ENCODE measurements at places on chromosomes 6 and 20.

DNA sequence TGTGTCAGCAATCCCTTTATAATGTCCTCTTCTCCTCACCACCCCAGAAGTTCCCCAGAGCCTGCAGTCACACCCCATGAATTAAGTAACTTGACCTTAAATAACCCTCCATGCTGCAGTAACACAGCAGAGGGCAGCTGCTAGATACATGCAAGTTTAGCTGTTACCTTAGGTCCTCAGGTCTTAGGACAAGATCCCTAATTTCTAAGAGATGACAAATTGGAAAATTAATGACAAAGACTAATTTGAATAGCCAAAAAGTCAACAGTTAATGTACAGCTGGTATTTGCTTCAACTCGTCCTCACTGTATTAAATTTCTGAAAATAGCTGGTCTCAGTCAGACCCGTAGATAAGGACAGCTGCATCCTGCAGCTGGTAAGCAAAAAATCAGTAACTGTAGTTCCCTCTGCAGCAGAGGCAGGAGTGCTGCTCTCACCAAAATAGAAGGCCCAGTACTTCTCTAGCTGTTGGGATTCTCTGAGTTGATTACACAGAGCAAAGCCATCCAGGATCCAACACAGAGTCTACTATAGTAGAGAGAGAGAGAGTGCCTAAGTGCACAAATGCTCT lies 62.4 kb downstream of the TNFRSF21 start:
- DNase-seq: no peak

GRCh38 chr20:48801197-48801596 lies 26.6 kb downstream of the PREX1 start:
- no peak for DNase-seq

DNA sequence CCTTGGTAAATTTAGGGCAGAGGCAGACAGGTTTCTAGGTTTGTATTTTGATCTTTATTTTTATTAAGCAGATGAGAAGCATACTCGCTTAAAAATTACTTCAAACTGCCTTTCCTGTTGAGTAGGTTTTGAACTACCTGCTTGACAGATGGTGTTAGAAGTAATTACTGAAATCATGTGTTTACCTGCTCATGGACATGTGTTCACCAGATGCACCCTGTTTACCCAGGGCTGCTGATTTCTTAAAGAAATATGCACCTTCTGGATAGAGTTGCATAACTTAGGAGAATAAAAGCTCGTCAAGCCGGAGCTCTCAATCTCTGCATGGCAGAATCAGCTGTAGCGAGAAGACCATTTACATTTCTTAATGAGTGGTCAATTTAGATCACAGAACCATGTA lies 165.1 kb downstream of the CDKAL1 start:
- no peak for DNase-seq

DNA sequence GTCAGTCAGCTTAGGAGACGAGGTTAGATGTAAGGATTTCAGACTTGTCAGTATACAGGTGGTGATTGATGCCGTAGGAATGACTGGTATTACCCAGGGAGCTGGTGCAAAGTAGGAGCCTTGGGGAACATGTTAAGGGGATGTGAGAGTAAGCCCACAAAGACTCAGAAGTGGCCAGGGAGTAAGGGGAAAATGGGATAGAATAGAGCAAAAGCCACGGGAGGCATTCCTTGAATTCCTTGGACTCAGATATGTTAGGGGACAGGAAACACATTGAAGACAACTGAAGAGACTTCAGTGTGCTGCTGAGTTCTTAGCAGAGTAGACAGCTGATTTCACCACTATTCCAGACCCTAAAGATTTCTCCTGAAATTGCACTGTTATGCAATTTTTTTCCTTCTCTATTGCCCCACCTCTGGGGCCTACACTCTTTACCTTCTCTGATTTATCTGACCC lies 1.2 kb upstream of the ACAT2 start:
- DNase-seq: no peak

- DNase-seq: no peak
Observed at GRCh38 chr6:144315226-144315980, 30.3 kb downstream of the UTRN start.

- DNase-seq: no peak
Observed at GRCh38 chr6:80605165-80605989, 498.9 kb downstream of the BCKDHB start.

GRCh38 chr20:59850018-59850641 lies 83.3 kb downstream of the SYCP2 start:
- DNase-seq: no peak

DNA sequence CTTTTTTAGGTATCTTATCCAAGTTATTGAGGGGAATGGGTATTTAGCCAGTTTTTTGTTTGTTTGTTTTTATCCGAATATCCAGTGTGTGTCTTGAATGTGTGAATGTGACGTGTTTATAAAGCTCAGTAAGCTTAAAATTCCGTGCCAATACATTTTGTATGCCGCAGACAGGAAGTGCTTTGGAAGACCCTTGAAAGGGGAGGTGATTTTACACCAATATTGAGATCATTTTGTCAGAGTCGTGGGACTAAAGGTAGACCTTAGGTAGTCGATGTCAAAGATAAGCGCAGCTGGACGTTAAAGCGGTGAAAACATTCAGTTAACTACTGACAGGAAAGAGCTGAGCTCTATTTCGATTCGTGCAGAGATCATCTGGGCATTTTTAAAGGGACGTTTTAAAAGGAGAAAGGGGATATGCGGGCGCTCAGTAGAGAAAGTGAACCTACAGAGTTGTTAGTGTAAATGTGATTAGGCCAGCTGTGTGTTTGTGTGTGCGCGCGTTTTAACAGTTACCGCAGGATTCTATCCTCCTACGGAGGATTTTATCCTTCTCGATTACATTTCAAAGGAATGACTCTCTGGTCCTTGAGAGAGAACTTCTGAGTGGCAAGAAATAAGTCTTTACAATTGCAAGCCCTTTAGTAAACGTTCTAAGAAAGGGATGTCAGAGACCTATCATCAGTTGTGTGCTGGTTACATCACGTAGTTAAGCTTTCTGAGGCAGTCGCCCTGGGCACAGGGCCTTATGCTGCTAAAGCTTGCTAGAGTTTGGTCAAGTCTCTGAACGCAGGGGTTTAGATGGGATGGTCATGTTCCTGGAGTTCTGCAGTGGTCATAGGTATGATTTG lies 625 bp upstream of the ECHDC1 start:
- DNase-seq: no peak

GRCh38 chr20:43271980-43272379 lies 82.3 kb upstream of the PTPRT start:
- no peak for DNase-seq

DNA sequence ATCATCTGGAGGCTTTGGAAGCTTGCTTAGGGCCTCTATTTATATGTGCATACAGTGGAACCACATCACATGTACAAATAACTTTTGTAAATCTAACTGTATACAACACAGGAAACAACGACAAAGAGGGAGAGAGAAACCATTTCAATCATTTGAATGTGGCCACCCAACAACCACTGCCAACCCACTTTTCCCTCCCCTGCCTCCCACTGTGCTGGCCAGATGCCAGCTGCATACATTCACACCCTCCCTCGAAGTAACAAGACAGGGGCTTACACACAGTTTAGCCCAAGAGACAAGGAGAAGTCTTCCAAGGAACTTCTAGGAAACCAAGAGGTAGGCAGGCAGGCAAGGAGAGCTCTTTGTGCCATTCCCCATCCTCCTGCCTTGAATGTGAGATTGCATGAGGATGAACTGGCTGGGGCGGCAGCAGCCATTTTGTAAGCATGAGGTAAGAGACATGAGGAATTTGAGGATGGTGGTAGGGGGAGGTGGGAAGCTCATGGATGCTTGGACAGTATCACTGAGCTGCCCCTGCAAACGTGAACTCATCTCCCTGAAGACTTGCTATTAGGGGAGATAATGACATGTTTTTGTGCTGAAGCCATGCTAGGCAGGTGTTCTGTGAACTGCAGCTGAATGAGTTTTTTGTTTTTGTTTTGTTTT lies 18.2 kb downstream of the BMP7 start:
- no peak for DNase-seq

DNA sequence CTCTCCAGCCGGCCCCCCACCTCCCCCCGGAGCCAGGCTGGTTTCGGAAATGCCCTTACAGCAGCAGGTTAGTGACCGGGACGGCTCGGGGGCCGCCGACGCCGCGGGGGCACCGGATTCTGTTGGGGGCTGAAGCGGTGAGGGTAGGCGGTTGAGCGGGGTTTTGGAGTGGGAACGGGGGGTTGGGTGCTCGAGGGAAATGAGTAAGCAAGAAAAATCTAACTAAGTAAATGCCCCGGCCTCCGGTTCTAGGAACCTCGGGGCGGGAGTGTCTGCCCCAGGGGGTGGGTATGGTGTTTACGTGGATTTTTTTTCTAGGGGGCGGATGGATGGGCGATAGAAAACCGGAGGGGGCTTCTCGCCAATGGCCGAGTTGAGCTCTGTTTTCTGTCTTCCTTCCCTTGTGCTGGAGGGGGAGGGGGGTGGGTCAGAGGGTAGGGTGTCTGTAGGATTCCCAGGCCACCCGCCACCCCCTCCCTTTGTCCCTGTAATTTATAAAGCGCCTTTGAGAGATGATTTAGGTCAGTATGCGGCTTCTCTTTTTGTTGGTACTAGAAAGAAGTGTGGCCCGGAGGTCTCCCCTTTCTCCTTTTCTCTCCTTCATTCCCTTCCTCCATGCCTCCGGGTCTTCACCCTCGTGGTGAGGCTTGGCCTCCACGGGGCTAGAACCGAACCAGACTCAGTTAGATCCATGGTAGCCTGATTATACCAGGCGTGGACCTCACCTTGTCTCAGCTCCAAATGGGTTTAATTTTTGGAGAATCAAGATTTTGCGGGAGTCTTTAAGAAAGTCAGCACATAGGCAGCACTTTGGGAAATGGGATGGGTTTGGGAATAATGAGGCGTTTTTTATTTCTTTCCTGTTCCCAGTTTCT lies 2.3 kb downstream of the E2F3 start:
- DNase-seq: no peak

DNA sequence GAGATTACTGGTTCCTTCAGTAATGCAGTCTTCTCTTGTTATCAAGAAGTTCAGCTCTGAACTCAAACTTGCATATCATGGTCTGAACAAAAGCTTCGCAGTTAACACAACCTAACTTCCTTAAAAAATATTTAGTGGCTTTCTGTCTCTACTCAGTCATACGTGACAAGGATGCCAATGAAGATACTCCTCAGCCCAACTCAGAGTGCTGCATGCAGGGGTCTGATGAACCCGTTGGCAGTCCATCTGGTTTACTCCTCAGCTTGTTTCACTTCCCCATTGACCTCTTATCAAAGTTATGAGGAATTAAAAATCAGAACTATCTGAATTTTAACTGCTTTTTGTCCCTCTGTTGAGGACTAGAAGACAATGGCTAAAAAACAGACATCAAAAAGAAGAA lies 56.6 kb upstream of the RIN2 start:
- DNase-seq: no peak

DNA sequence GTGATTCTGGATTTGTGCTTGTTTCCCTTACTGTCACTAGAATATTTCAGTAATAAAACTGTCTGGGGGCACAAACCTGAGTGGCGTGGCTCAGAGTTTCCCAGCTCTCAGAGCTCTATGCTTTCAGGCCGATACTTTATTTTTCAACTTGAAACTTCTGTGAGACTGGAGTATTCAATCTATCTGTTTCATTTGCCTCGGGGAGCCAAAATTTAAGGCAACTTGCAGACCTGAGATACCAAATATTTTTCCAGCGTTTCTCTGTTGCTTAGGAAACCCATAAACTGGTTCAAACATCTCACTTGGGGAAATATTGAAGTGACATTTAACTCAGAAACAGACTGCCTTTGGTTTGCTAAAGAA lies 74.7 kb downstream of the SOBP start:
- no peak for DNase-seq

DNA sequence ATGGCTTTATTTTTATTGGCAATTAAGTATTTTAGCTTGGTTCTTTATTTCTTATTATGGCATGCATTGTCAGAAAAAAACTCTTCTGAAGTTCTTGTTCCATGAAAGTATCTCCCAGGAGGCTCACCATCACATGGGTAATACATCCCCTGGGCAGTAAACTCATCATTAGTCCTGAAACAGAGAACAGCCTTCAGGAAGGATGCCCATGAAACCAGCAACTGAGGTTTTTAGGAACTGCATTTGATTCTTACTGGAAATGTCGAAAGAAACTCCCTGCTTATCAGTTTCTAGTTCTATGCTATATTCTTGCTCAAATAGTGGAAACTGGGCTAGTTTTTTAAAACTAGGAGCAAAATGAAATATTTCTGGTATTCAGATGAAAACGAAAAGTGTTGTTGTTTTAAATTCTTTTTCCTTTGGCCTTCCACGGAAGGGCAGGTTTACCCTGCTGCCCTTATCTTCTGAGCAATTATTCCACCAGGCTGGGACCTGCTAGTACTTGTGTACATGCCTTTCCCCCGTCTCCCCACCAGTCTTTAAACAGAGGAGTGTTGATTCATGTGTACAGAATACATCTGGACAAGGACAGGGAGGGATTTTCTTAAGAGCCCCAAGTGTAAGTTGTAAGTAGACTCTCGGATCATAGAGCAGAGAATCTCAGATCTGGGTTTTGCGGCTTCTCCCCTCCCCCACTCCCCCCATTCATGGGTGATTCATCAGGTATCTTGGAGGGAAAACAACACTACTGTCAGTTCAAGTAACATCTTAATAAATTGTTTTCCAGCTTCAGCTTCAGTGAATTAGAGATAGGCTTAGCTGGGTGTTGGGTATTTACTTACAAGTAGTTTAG lies 81.5 kb downstream of the RTN4IP1 start:
- no peak for DNase-seq

DNA sequence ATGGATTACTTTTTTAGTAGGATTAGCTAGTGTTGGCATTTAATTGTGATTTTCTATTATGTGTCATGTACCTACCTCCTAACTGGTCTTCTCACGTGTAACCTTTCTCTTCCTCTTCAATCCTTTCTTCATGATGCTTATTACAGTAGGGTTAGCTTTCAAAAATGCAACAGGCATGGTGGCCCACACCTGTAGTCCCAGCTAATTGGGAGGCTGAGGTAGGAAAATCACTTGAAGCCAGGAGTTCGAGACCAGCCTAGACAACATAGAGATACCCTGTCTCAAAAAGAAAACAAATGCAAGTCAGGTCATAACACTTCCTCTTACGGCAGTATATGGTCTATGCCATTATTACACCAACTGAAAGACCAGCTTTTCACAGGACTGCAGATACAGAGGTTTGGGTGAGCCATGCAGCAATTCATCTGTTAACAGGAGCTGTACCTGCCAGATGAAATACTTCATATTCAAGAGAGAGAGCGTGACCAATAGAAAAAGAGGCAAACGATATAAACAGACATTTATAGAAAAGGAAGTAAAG lies 195.0 kb downstream of the TMEM242 start:
- no peak for DNase-seq

GRCh38 chr6:155381673-155382337 lies 67.5 kb upstream of the TFB1M start:
- no peak for DNase-seq

- no peak for DNase-seq
Observed at GRCh38 chr20:24979036-24979960, 13.3 kb downstream of the APMAP start.

GRCh38 chr20:24701027-24701426 lies 231.6 kb downstream of the SYNDIG1 start:
- no peak for DNase-seq

DNA sequence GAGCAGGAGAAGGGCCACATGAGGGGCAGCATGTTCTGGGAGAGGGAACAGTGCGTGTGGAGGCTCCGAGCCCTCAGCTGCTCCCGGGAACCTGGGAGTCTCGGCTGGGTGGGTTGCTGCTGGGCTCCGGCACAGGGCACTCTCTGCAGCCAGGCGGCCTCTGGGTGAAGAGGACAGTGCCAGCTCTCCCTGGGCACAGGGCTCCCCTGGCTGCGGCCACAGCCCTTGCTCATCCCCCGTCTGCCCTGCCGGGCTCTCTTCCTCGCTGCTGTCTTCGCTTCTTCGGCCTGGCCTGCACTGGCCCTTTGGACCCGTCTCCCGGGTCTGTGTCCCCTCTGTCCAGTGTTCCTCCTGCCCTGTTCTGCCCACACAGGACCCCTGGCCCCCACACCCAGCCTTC lies 48.2 kb downstream of the CDH4 start:
- no peak for DNase-seq

GRCh38 chr20:31861385-31862156 lies 8.8 kb downstream of the DUSP15 start:
- no peak for DNase-seq
